CD4-positive, alpha-beta T cell treated with Interleukin-21 for 1 hour (primary cell): ENCODE measurements at places on chromosomes 16 and 17.

- DNase-seq: no peak
Observed at GRCh38 chr17:6591599-6592158, 35.3 kb upstream of the PITPNM3 start.

GRCh38 chr16:85248342-85248741 is 136.1 kb upstream of the CIBAR2 start:
- DNase-seq: no peak

DNA sequence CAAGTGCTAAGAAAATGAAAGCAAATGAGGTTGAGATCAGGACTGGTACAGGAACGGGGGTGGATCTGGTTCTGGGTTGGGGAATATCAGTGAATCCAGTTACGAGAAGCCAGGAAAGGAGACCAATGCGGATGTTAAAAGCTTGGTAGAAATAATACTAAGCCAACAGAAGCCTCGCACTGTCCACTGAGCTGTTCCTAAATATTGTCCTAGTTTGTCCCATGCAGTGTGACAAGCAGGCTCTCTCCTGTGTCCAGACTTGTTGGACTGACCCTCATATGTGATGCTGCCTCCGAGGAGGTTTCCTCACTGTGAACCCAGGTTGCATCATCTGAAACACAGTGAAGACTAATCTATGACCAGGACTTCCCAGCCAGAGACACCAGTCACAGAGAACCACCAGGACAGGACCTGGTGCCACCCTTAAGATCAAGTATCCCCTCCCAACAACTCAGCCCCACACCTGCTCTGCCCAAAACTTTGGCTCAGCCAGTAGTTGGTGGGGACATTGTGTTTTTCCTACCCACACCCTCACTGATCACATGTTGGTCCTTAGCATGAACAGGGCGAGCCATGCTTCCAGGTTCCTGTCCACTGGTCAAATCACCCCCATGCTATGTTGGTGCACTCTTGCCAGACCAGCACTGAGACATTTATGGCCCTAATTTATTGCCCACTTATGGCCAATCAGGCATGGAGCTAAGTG is 32.7 kb upstream of the SCNN1B start:
- no peak for DNase-seq

- no peak for DNase-seq
Observed at GRCh38 chr17:50640686-50641351, 6.1 kb downstream of the ABCC3 start.

DNA sequence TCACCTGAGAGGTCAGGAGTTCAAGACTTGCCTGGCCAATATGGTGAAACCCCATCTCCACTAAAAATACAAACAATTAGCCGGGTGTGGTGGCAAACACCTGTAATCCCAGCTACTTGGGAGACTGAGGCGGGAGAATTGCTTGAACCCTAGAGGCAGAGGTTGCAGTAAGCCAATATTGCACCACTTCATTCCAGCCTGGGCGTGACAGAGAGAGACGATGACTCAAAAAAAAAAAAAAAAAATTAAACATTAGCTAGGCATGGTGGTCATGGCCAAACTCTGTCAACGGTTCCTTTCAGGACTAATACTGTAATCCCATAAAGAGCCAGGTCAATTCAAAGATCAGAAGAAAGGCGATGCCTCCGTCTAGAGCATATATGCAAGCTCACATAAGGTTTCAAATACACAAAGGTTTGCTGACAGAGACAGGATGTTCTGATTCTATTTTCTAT is 2.4 kb downstream of the RNF157 start:
- no peak for DNase-seq

- DNase-seq: no peak
Observed at GRCh38 chr16:52437277-52437670, 109.7 kb downstream of the TOX3 start.

- no peak for DNase-seq
Observed at GRCh38 chr17:77723909-77724875, 234.3 kb upstream of the TNRC6C start.

GRCh38 chr16:86338403-86339115 is 171.8 kb upstream of the FOXF1 start:
- DNase-seq: no peak

DNA sequence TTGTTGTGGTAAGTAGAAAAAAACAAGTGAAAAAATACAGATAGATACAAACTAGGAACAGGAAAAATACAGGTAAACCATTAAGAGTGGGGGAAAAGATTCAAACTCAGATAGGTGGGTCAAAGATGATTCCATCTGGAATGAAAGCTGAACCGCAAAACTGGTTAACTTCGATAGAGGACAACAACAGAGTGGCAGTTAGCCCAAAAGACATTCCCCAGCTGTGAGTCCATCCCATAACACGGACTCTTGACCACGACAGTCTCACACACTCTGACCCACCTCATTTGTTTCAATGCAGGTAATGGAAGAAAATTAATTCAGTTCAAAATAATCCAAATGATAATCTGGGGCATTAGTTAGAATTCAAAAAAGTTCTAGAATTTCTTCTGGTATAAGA is 13.5 kb downstream of the ELAC2 start:
- no peak for DNase-seq

DNA sequence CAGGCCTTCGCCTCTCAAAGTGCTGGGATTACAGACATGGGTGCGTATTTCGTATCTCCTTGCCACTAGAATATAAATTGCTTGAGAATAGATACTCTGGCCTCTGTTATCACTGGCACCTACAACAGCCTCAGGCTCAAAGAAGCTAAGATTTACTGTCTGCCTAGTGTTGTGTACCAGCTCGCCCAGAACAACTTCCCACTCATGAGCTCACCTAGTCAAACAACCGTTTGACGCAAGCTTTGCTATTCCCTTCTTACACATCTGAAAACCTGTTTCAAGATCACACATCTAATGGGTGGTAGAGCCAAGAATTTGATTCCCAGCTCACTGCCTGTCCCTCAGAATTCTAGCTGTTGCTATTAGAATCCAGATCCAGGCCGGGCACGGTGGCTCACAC is 24.4 kb downstream of the MIS12 start:
- DNase-seq: no peak

DNA sequence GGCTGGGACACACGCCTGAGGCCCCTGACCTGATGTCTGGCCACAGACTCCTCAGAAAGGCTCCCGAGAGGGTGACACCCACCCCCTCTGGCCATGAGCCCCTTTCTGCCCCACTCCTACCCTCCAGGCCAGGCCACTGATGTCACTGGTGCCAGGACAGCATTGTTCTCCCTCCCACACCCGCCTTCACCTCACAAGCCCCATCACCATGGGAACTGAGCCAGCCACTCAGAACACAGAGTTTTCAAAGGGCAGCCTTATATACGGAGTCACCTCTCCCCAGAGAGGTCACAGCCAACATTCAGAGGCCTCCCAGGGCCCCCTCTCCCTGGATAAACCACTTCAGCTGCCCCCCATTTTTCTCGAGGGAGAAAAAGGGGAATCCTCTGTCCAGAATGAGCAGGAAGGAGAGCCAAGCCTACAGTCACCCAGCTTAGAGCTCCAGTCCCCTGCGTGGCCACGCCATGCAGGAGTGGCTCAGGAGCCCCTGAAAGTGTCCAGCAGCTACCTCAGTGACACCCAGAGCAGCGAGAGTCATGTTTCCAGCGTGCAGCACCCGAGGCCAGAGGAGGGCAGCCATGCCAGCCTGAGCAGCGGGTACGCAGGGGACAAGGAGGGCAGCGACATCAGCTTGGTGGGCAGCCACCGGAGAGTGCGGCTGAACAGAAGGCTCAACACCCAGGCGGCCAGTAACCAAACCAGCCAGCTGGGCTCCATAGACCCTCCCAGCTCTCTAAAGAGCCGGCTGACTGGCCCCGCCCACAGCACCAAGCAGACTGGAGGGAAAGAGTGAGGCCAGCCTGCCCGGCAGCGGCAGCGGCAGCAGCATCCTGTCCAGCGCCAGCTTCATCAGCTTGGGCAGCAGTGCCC is at the start of gene C16orf82:
Gene C16orf82, plus strand, starts transcription at position 260 of the 870 bp plus-strand sequence.
- DNase-seq: no peak

GRCh38 chr16:6692874-6693273 is 639.8 kb upstream of the RBFOX1 start:
- no peak for DNase-seq

DNA sequence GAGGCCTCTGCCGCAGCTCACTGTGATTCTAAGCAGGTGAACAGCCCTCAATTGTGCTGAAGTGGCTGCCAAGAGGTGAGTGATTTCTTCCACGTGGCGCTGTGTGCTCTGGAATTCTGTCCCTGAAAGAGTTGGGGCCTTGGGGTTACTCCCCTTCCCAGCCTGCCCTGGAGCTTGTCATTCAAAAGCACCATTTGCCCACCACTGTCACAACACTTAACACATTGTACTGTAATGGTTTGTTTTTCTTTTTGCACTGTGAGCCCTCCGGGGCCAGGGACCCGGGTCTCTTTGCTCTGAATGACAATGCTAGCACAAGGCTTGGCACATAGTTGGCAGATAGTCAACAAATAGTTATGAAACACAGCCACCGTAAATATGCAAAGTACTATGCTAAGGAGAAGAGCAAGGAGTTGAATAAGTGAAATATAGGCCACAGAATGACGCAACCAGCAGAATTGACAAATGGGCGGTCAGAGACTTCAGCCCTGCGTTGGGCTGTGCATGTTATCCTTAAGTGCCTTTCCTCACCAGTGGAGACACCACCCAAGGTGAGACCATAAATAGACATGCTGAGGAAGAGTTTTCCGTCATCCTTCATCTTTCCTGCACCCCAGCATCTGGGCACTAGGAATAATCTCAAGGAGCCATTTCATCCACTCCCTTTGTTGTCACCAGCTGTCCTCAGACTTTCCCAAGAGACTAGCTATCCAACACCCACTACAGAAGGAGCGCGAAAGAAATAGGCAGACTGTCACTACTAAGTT is 112.0 kb upstream of the DNAH9 start:
- DNase-seq: no peak
